Kasumi-1 (cell line): ENCODE measurements at places on chromosomes 16 and 17.

DNA sequence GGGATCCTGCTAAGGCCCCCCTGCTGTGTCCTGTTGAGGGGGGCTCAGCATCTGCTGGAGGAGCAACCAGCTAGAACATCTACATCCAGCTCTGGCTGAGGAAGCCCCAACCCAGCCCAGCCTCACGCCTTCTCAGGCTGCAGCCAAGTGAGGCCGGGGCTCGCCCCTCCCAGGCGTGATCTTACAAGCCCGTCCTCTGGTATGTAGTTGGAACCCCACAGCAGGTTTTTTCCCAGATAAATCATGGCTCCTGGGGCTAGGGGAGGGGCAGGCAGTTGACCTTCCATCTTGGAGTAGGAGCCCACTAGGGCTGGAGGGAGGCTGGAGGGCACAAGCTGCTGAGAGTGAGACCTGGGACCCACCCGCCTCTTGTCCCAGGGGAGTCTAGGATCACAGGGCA is 4.7 kb downstream of the FAM83G start:
- no peak for DNase-seq

GRCh38 chr16:89785523-89786155 is 30.8 kb downstream of the FANCA start:
- DNase-seq = no peak

DNA sequence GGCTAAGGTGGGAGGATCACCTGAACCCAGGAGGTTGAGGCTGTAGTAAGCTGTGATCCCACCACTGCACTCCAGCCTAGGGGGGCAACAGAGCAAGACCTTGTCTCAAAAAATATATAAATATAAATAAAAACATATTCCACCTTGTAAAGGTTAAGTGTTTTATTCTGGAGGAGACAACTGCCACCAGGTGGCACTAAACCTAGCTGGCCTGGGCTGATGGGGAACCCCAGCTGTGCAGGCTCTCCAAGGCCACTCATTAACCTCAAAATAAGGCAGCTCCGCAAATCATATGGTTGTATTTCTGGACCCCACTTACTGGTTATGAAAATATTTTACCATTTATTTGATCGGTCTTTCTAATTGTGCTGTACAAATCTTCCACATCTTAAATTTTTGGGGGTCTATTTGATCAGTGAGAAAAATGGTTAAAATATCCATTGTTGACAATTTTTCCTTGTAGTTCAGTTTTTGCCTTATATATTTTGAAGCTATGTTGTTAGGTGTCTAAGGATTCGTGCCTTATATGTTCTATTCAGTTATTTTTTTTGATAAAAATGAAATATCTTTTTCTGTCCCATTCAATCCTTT is 8.5 kb upstream of the ICAM2 start:
- peak; percentile 77 for DNase-seq

GRCh38 chr16:25692742-25693508 is 1.2 kb downstream of the HS3ST4 start:
- DNase-seq = no peak

DNA sequence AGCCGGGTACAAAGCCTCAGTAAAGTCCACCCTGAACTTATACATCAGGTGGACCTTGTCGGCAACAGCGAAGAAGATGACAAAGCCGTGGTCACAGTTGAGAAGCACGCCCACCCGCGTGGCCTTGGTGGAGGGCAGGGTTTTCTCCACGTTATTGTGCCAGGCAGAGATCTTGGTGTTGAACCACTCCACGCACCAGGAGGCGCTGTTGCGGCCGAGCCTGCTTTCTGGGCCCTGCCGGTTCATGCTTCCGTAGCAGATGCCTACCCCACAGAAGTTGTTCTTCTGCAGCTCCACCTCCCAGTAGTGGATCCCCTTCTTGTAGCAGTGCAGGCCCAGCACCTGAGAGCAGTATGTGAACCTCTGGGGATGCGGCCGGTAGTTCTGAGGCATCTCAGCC is 22.1 kb downstream of the TRIM25 start:
- DNase-seq = no peak

DNA sequence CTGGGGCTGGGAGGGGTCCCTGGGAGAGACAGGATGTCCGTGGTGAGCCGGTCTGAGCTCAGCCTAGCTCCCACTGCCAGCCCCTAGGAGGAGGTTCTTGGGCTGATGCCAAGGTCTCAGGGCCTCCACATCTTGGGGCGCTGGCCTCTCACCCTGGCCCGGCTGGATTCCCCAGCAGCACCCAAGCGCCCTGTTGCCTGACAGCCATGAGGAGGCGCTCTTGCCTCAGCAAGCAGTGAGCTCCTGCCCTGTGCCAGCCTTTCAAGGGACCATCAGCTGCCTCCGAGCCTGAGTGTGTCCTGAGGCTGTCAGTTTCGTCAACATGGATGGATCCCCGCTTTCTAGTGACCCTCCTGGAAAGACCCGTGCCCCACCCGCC is 234.9 kb upstream of the CIBAR2 start:
- peak; percentile 30 for DNase-seq

DNA sequence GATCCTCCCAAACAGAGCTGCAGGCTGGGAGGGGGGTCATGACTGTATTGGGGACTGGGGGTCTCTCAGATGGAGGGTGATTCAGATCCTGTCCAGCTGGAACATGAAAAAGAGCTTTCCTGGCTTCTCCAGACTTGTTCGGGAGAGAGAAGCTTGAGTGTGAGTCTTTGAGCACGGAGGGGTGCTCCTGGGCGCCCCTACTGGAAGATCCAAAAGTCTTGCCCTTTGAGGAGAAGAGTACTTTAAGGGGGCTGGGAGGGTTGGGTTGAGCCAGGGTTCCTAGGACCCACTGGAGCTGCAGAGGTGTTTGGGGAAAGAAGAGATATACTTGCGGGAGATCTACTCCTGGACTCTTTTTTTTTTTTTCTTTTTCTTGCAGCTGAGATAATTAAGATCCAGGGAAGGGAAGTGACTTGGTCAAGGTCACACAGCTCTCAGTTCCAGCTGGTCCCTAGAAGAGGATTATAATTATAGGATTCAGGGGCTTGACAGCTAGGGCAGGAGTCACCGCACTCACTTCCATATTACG is 8.4 kb downstream of the RARA start:
- peak; percentile 48 for DNase-seq

GRCh38 chr17:17886226-17886625 is 49.4 kb upstream of the SREBF1 start:
- no peak for DNase-seq

DNA sequence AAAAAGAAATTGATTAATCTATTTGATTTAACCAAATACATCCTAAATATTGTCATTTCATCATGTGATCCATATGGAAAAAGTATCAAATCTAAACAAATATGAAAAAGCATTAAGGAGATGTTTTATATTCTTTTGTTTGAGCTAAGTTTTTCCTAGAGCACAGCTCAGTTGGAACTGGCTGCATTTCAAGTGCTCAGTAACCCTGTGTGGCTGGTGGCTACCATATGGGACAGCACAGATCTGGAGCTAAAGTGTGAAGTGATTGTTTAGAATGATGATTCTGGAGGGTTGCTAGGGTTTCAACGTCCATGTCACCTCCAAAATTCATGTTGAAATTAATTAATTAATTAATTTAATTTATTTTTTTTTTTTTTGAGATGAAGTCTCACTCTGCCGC is 137.5 kb downstream of the XYLT1 start:
- DNase-seq = no peak

- DNase-seq = no peak
These were observed 8.5 kb upstream of the KLHL11 start for GRCh38 chr17:41873559-41874292.

DNA sequence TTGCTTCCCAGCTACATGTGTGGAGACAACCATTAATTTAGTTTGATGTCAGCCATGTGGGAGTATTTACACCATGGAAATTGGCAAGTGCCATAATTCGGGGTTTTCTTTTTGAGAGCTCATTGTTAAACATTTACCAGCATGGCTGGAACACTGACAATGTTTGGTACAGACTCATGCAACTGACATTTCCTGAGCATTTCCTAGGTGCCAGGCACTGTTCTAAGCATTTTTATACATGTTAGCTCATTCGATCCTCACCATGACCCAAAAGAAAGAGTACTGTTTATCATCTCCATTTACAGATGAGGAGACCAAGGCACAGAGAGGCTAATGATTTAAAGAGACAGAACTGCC is 86.9 kb downstream of the FOXL1 start:
- no peak for DNase-seq

- DNase-seq = no peak
These were observed 24.3 kb downstream of the TAC4 start for GRCh38 chr17:49823614-49824013.

DNA sequence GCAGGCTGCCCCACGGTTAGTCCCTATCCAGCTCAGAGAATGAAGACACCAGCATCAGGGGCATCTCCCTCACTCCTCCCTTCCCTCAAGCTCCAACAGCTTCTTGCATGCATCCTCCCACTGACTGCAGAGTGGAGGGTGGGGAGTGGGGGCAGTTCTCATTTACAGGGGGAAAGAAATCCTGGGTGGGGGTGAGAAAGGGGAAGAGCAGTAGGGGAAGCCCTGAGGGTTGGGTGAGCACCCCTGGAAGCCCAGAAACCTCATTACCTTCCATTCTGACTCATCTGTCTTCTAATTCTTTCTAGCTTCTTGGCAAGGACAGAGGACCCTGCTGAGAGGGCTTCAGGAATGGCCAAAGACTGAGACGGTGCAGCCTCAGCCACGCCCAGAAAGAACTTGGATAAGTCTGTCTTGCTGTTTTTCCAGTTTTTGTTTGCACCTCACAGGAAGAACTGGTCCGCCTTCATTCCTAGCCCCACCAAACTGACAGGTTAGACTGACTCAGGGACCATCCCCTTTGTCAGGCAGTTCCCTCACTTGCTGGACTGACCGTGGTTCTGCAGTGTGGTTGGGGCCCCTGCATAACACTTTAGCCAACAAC is 52.5 kb upstream of the WSB1 start:
- no peak for DNase-seq

- peak; percentile 63 for DNase-seq
These were observed 6.6 kb upstream of the NR1D1 start for GRCh38 chr17:40106760-40107521.

GRCh38 chr16:78436846-78437245 is 337.4 kb downstream of the WWOX start:
- no peak for DNase-seq

GRCh38 chr17:19460700-19461099 is 49.7 kb downstream of the RNF112 start:
- DNase-seq = no peak

DNA sequence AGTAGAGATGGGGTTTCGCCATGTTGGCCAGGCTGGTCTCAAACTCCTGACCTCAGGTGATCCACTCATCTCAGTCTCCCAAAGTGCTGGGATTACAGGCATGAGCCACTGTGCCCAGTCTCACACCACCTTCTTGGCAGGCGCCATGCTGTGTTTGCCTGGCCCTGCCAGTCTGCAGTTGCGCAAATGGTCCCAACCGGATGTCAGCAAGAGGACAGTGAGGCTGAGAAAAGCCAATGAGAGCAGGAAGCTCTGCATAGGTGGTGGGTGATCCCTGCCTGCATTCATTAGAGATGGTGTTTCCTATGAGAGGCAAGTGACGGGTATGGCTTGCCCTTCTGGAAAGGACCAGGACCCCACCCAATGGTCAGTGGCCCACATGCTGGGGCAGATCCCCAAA is 59.3 kb downstream of the PECAM1 start:
- DNase-seq = no peak

GRCh38 chr16:30535777-30536190 is 1.1 kb upstream of the ZNF747 start:
- peak; percentile 43 for DNase-seq

- DNase-seq = no peak
These were observed 199.3 kb downstream of the C16orf95 start for GRCh38 chr16:87117936-87118335.

DNA sequence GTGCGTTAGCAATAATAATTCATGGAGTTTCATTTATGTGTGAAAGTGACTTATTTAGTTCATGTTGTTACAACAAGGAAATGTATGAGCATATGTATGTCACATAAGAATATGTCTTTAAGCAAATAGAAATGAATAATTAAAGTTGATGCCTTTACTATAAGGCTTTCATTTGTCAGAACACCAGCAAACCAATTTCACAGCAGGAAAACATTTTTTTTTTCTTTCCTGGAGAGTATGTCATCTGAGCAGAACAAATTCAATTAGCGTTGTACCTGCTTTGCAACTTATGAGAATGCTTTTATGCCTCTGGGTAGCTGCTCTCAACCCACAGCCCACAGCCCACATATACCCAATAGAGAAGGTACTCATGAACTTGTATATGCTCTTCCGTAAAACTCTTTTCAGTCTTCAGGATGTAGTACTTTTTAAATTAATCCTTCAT is 26.3 kb upstream of the APOH start:
- no peak for DNase-seq

DNA sequence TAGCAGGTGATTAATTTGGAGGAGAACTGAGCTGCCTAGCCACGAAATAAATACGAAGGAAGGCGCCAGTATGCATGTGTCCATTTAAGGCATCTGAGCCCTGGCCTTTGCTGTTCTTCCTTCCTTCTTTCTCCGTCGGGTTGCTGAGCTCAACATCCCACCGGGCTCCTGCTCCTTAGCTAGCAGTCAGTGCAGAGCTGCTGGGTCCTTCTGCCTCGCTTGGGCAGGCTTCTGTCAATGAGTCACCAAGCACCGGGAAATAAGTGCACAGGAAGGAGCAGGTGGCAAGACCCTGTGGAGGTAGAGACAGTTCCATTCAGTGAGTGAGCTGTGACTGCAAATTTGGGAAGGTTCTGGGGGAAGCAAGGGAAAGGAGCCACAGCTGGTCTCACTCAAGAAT is 120.7 kb downstream of the CCDC182 start:
- peak; percentile 72 for DNase-seq

DNA sequence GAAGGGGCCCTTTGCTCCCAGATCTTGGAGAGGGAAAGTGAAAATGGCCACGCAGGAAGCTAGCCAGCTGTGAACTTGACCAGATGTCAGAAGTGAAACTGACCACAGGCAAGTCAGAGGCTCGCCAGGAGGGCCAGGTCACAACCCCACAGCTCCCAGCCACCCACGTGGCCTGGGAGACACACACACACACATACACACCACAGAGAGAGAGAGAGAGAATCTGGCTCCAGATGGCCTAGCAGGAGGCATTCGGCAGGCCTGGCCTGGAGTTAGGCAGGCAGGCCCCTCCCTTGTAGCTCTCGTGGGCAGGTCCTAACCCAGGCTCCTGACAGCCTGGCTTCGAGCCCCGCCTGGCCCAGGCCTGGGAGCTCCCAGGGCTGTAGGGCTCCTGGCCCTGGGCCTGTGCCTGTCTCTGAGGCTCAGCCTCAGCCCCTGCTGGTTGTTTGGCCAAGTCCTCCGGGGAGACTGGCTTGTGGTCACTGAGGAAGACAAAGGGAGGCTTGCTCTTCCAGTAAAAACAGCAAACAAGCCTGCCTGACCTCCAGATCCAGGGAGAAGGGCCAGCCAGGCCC is 20.2 kb downstream of the NGFR start:
- peak; percentile 21 for DNase-seq
